Spinal cord (tissue), 10 donors: ENCODE measurements at places on chromosomes 16 and 17.

GRCh38 chr16:69613378-69614154 lies 47.8 kb downstream of the NFAT5 start:
- DNase-seq, result no peak

GRCh38 chr17:72411124-72411563 lies 290.3 kb downstream of the SOX9 start:
- no peak for DNase-seq

- no peak for DNase-seq
Measured at GRCh38 chr17:40825599-40825998, 3.2 kb upstream of the KRT10 start.

DNA sequence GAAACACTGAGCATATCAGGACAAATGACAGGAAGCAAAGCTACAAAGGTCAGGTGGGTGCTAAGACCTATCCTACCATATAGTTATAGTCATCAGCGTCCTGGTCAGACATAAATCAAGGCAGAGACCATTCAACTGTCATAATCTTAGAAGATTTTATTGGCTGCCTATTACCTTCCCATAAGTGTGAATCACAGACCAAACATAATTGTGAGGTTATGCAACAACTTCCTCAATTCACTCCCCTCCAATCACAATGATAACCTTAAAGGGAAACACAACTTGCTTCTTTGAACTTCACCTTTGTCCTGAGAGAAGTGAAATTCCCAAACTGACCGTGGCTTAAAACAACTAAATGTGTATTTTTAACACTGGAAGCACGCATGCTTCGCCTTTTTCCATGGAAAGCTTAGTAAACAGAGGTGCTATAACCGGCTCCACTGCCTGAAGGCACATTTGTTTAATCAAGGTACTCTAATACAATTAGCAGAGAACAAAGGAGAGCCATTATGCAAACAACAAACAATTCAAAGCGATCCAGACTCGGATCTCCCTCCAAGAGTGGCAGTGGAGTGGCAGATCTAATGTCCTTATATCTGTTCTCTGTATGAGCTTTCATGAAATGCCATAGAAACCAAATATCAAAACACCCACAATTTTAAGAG lies 84.9 kb downstream of the TMEM114 start:
- no peak for DNase-seq

DNA sequence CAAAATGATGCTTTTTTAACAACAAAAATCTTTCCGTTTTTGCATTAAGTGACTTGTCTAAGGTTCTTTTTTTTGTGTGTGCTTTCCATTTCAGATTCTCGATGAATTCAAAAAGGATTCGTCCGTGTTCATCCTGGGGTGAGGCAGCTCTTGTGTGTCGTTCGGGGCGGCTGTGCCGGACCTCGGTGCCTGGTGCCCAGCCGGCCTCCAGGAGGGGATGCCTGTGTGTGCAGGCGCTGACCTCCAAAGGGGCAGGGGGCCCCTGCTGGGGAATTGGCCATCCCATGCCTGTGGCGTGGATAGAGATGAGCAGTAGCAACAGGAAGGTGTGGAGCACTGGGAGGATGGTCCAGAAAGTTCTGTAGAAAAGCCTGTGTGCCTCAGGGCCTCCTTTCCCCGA lies 101.7 kb downstream of the PLCG2 start:
- no peak for DNase-seq

GRCh38 chr16:9323170-9323569 lies 231.7 kb downstream of the HAPSTR1 start:
- DNase-seq, result no peak

DNA sequence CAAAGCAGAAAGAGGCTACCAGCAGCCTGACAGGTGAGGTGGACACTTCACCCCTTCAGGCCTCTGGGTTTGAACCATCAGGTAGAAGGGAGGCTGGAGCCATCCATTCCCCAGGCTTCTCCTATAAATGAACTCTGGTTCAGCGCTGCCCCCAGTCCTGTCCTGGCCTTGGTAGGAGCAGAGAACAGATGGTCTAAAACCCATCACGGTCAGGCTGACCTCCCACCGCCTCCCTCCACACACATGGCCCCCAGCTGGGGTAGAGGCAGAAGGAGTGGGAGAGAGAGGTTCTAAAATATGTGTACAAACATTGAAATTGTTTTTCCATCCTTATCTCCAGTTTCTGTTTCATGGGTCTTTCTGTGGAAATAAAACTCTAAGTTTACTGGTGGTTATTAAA lies 59.7 kb upstream of the DNAJA2 start:
- DNase-seq, result no peak

- DNase-seq, result no peak
Measured at GRCh38 chr16:65260746-65261145, 138.9 kb upstream of the CDH11 start.

DNA sequence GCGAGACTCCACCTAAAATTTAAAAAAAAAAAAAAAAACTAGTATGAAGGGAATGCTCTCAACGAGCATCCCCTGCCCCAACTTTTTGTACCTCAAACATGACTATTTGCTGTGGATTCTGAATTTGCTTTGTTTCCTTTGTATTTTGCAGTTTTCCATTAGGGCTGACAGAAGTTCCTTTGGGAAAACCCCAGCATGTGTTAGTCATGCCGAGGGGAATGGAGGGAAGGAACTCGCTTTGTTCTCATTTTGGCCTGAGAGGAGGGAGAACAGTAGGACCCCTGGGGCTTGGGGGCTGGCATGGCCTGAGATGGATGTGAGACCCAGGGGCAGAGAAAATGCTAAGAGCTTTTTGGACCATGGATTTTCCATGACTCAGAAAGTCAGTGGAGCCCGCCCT lies 20.5 kb downstream of the KRT9 start:
- no peak for DNase-seq

DNA sequence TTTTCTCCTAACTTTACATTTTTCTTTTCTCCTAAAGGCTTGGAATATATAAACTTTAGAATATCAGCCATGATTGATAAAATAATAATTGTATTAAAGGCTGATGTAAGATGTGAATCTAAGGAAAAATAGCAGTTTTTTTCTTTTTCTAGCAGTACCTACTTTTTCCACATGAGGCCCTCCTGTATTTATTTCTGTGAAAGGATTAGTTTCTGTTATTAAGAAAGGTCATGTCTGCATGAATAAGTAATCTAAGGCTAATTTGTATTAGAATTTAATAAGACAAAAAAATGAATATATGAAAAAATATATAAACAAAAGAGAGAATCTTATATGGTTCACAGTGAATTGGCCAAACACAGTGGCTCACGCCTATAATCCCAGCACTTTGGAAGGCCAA lies 85.3 kb downstream of the STXBP4 start:
- no peak for DNase-seq

DNA sequence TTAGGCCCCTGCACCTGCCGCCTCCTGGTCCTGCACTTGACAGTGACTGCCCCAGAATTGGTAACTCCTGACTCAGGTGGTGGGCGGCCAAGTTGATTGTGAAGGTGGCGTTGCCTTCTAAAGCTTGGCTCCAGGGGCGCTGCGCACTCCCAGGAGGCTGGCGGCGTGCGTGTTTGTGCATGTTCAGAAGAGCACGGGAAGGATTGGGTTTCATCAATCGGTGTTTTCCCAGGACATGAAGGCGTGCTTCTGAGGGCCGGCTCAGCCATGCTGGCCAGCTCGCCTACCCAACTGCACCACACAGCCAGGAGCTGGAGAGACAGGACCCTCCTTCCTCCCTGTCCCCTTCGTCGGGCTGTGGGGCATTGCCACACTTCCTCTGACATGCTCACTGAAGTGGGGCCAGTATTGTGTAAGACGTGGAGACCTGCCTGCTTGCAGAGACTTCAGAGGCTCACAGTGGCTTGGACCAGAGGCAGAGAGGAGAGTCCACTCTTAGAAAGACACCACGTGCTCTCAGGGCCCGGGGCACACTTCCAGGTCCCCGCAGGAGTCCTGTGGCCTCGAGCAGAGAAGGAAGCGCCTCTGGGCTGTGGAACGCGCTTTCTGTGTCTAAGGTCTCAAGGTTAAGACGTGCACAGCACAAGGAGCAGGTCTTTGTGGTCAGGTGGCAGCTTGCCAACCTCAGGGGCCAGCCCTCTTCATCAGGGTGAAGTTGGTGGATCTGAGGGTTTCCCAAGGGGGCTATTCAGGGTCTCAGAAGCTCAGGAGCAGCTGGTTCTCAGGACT lies 2.8 kb downstream of the RAB40C start:
- no peak for DNase-seq

DNA sequence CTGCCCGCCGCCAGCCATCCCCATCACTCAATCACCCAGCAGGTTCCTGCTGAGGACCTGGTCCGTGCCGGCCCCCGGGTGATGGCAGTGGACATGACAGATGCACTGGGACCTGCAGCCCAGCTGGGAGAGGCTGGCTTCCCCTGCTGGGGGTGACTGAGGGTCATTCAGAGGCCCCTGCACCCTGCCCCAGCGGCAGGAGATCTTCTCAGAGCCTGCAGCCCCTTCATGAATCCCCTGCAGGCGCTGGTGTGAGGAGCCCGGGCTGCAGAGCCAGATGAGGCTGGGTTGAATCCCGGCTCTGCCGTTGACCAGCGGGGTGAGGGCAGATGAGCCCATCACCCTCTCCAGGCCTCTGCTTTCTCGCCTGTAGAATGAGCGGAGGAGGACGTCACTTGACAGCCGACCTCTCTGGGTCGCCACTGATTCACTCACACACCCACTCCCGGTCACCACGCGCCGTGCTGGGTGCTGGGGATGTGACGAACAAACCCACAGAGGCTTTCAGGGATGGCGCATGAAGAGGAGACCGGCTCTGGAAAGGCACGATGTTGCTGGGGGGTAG lies 95.2 kb upstream of the CIBAR2 start:
- no peak for DNase-seq

DNA sequence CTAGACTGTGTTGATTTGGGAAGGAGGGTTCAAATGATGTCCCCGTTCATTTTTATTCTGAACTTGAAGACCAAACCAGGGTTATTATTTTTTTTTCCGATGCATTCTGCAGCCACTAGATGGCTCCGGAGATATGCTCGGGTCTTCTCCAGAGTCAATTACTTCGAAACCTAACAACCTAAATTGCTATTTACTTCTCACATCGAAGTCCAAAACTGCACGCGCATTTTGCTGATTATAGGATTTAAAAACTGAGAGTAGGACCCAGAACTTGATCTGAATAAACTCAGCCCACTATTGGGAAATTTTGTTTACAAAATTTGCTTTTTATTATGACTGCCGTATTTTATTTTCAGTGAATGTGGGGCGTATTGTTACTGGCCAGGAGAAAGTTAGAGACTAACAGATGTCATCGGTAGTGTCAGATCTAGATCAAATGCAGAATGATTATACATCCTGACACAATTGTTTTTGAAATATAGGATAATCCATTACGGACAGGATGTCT lies 263.8 kb downstream of the HS3ST3A1 start:
- DNase-seq, result peak; percentile 60
